HTR-8/SVneo (cell line): ENCODE measurements at places on chromosomes 12 and 14.

- DNase-seq: no peak
Observed at GRCh38 chr12:114479831-114480230, 73.9 kb upstream of the TBX5 start.

DNA sequence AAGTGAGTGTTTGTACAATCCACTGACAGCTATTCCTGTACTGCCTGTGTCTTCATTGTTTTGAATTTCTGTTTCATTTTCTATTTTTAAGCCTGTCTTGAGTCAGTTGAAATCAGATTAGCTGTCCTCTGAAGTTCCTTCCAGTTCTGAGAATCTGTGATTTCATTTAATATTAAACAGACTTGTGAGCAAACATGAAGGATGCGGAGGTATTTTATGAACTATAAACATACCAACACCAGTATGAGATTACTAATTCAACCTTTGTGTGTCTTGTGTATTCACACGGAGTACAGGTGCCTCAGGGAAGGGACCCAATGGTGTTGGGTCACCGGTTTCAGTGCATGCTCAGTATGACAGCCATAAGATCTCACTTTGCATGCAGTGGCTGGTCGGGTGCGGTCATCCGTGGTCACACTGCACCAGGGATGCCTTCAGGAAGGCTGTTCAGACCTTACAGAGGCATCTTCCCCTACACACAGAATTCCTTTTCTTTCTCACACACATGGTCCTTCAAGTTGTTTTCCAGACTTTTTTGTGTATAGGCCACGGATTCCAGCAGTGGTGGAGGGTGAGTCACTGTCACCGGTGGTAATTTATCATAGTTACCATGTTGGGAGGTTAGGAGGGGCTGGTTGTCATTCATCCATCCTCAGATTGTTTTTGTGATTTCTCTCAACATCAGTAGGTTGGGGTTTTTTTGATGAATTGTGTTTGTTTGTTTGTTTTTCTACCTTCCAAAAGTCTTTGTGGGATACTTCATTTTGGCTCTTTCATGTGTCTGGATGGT, 103.0 kb upstream of the SFSWAP start:
- no peak for DNase-seq

- DNase-seq: no peak
Observed at GRCh38 chr14:104794099-104794498, 1.4 kb downstream of the AKT1 start.

- DNase-seq: no peak
Observed at GRCh38 chr12:64145226-64145625, 76.9 kb downstream of the KICS2 start.

GRCh38 chr12:65892841-65893251, 68.6 kb downstream of the HMGA2 start:
- DNase-seq: peak; percentile 49

- DNase-seq: no peak
Observed at GRCh38 chr12:24349051-24349799, 399.8 kb upstream of the SOX5 start.

DNA sequence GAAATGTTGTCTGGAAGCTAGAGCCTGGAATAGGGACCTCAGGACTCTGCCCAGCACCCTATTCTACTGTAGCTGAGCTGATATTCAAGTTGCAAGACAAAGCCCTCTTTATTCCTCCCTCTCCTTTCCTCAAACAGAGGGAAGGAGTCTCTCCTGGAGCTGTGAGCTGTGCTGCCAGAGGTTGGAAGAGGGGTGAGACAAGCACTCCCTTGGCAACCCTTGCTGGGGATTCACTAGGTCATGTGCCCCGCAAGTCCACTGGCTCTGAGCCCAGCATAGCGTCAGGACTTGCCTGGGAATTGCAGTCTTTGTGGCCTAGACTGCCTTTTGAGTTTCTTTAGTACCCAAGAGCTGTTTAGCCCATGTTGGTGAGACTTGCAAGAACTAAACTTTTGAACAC, 11.4 kb upstream of the ASCL1 start:
- no peak for DNase-seq

DNA sequence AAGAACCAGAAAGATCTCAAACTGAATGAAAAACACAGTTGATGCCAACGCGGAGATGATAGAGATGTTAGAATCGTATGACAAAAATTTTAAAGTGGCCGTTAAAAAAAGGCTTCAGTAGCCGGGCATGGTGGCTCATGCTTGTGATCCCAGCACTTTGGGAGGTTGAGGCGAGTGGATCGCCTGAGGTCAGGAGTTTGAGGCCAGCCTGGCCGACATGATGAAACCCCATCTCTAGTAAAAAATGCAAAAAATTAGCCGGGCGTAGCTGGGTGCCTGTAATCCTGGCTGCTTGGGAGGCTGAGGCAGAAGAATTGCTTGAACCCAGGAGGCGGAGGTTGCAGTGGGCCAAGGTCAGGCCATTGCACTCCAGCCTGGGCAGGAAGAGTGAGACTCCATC, 5.4 kb upstream of the ACVRL1 start:
- DNase-seq: no peak
